ENCODE measurements at places on chromosomes 7 and 10. TPM values are rescaled to one million over a fixed set of nuclear protein-coding genes. Genes with fewer than 3 reads are reported as not detected.

GRCh38 chr7:55190511-55191160, 171.8 kb downstream of the EGFR start:
- H3K36me3 ChIP-seq, result peaks cover 52% of the 10 kb centered on the region
- H3K27ac ChIP-seq, result no peak overlapping the region
- H3K27me3 ChIP-seq, result no peaks in the 10 kb centered on the region
- no peak overlapping the region for H3K4me3 ChIP-seq

- no peak overlapping the region for H3K4me3 ChIP-seq
- H3K27me3 ChIP-seq, result no peaks in the 10 kb centered on the region
- no peak overlapping the region for H3K27ac ChIP-seq
- H3K4me1 ChIP-seq, result peaks cover 5% of the 10 kb centered on the region
- DNase-seq, result peak; percentile 88
These were observed 12.0 kb upstream of the MARVELD1 start for GRCh38 chr10:97701438-97702069.

GRCh38 chr10:74150204-74150989, at the start of gene AP3M1:
Gene AP3M1 (minus strand): TSS chr10:74150828. CDS start chr10:74138379, 12,449 bp downstream.
- peak within 1 kb of the TSS; percentile 99 for H3K27ac ChIP-seq
- H3K36me3 ChIP-seq, result no peaks in the 10 kb centered on the region
- H3K27me3 ChIP-seq, result no peaks in the 10 kb centered on the region
- H3K4me3 ChIP-seq, result peak within 1 kb of the TSS; percentile 98
- peak; percentile 94 for DNase-seq

GRCh38 chr10:77846718-77847311, 79.7 kb downstream of the DLG5 start:
- H3K4me1 ChIP-seq, result peaks cover 26% of the 10 kb centered on the region
- peak overlapping the region; percentile 69 for H3K27ac ChIP-seq
- DNase-seq, result peak; percentile 90

DNA sequence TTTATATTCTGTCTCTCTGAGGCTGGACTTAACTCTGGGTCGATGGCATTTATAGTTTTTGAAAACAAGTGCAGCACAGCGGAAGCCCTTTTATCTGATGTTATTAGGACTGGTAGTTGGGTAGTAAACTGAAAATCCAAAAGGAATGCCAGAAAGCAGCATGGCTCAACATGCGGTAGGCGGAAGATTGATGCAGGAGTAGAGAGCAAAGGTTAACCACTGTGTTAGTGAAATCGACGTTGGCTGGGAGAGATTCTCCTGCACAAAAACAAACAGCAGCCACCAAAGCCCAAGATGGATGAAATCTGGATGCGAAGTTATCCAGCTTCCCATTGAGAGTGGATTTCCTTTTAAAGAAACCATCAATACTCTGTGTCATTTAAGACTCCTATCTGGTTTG, 54.5 kb upstream of the EMX2 start:
- peaks cover 13% of the 10 kb centered on the region for H3K27me3 ChIP-seq
- no peak overlapping the region for H3K4me3 ChIP-seq
- H3K4me1 ChIP-seq, result no peaks in the 10 kb centered on the region
- no peak for DNase-seq

DNA sequence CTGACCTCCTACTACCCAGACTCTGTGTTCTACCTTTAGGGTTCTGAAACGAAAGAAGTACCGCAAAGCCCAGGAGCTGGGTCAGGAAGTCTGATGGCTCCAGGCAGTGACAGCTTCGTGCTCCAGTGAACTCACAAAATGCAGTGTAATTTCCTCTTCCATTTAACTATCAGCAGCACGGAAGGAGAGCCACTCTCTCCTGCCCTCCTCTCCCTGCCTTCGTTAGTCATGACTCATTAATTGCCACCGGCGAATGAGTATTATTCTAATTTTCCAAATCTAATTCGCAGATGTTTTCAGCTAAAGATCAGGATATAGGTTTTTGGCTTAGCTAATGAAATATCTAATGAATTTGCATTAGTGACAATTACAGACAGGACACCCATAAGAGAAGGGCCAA, 1262.0 kb downstream of the TYW1 start:
- no peak overlapping the region for H3K27ac ChIP-seq
- no peaks in the 10 kb centered on the region for H3K27me3 ChIP-seq
- H3K4me1 ChIP-seq, result no peaks in the 10 kb centered on the region
- H3K36me3 ChIP-seq, result no peaks in the 10 kb centered on the region
- H3K4me3 ChIP-seq, result no peak overlapping the region

- DNase-seq, result no peak
- H3K27me3 ChIP-seq, result peaks cover 34% of the 10 kb centered on the region
- H3K27ac ChIP-seq, result no peak overlapping the region
- H3K36me3 ChIP-seq, result no peaks in the 10 kb centered on the region
- peaks cover 16% of the 10 kb centered on the region for H3K4me1 ChIP-seq
- H3K4me3 ChIP-seq, result no peak overlapping the region
These were observed 7.6 kb downstream of the WNT8B start for GRCh38 chr10:100470367-100470766.

DNA sequence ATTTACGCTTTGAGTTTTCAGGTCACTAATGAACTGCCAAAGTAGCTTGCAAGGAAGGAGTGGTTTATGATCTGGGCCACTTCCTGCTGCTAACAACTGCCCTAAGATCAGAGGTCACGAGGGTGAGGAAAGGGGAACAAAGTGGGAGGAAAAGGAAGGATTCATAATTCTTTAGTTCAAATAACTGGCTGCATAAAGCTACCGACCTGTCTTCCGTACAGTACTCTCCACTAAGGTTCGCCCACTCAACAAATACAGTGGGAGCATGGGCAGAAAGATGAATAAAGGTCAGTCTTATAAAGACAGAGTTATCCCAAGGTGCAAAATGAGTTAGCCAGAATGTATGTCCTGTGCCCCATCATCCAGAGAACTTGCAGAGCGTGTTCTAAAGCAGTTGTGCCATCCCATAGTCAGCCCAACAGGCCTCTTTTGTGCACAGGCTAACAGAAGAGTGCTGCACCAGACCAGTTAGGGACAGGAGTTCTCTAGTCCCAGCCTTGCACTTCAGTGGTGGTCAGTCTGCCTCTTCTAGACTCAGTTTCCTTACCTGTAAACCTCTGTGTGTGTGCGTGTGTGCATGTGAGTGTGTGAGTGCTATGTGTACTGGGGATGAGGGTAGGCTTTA, 65.9 kb downstream of the CREB3L2 start:
- no peaks in the 10 kb centered on the region for H3K27me3 ChIP-seq
- H3K4me1 ChIP-seq, result peaks cover 67% of the 10 kb centered on the region
- H3K4me3 ChIP-seq, result no peak overlapping the region

GRCh38 chr10:23198610-23198939, 6.5 kb downstream of the PTF1A start:
- DNase-seq, result peak; percentile 66
- no peak overlapping the region for H3K27ac ChIP-seq
- H3K27me3 ChIP-seq, result peaks cover 59% of the 10 kb centered on the region
- no peaks in the 10 kb centered on the region for H3K36me3 ChIP-seq

GRCh38 chr10:23693501-23693901, 254.6 kb downstream of the OTUD1 start:
- H3K27ac ChIP-seq, result no peak overlapping the region
- DNase-seq, result peak; percentile 69
- H3K36me3 ChIP-seq, result no peaks in the 10 kb centered on the region
- H3K4me1 ChIP-seq, result no peaks in the 10 kb centered on the region

Gene UPK3B
- total RNA-seq, result 0.88 TPM

Gene COL26A1
- not detected for total RNA-seq

Gene NPC1L1
- not detected for total RNA-seq

Gene BRI3
- total RNA-seq, result 95.9 TPM

Gene WNT8B
- total RNA-seq, result not detected
